ENCODE measurements at places on chromosomes 4 and X.

GRCh38 chrX:151505796-151506195 lies 57.7 kb upstream of the PASD1 start:
- peak; percentile 4 for DNase-seq

- DNase-seq: no peak
Observed at GRCh38 chr4:2482192-2482591, 13.3 kb downstream of the RNF4 start.

GRCh38 chr4:183347146-183347545 lies 24.9 kb upstream of the CLDN24 start:
- no peak for DNase-seq

DNA sequence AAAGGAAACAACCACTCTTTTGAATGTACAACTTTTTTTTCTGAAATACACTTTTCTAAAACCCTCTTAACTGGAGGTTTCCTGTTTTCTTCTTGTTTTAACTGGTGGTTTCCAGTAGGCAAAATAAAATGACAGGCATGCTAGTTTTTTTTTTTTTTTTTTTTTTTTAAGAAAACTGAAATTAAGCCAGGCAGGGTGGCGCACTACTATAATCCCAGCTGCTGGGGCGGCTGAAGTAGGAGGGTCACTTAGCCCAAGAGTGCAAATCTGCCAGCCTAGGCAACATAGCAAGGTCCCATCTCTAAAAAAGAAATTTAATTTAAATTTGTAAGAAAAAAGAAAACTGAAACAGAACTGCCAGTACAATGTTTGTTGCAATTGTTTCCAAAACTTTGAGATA lies 44.0 kb downstream of the TMEM144 start:
- no peak for DNase-seq

DNA sequence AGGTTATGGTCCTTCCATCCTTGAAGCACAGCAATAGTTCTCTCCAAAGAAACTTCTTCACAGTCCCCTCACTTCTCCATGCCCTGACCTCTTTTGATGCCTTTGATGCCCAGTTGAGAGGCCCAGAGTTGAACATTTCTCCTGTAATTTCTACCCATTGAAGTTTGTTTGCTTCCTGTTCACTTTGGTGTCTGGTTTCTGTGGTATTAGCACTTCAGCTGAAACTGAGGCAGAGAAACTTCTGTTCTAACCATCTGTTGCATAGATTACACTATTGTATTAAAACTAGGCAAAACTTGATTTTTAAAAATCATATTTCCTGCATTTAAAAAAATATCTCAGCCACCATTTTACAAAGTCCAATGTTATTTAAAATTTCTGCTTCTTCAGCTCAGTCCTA lies 89.8 kb upstream of the ADGRG2 start:
- no peak for DNase-seq

DNA sequence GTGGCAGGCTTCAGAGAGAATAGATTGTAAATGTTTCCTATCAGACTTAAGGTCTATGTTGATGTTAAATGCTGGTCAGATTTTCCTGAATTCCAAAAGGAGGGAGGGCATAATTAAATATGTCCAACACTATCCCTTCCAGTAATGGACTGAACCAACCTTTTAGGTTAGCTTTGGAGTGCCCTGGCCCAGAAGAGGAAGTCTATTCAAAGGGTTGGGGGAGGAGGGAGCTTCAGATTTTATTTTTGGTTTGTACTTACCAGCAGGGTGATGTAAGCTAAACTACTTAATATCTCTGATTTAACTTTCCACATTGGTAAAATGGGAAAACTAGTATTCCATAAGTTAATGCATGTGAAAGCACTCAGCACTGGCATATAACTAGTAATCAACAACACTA lies 91.1 kb downstream of the RBM46 start:
- no peak for DNase-seq

DNA sequence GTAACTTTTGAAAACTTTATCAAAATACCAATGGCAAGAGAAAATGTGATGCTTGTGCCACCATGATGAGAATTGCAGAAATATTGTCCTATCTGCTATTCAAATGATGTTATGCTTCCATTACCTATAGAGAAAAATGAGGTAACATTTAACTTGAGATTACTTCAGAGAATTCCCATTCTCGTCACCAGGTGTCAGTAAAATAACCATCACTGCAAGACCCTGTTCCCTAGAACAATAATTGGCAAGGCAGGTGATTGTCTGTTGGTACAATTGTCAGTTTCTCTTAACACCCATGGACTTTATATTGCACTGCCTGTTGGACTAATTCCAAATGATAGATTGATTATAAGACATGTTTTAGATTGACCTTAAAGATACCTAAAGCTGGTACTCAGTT lies 179.9 kb downstream of the GABRG1 start:
- no peak for DNase-seq

DNA sequence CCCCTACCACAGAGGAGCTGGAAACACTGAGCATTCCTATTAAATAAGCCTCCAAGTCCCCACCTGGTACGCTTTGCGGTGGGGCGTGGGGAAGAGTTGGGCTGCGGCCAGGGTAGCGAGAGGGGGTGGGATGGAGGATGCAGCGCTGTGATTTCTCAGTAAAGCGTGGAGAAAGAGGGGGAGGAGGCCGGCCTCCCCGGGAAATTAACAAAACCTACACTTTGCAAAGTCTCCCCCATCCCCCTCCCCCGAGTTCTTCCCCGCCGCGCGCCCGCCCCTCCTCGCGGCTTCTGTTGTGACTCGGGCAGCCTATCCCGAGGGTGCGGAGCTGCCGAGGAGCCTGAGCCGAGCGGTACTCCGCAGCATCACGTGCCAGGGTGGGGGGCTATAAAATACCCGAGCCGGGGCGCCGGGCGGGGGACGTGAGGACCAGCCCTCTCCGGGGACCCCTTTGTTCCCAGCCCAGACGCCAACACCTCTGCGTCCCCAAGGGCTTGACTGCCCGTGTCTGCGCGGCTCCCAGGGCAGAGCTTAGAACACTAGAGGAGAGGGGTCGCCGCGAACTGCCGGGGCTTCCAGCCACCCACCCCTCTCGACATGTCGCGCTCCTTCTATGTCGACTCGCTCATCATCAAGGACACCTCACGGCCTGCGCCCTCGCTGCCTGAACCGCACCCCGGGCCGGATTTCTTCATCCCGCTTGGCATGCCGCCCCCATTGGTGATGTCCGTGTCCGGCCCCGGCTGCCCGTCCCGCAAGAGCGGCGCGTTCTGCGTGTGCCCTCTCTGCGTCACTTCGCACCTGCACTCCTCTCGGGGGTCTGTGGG lies at the start of gene GSX2:
TSS of gene GSX2 (plus strand) at position 416 of the 827 bp plus-strand sequence. CDS start at position 598, 182 bp downstream.
- peak; percentile 72 for DNase-seq

GRCh38 chr4:185597532-185598188 lies 62.4 kb upstream of the PDLIM3 start:
- DNase-seq: peak; percentile 72

DNA sequence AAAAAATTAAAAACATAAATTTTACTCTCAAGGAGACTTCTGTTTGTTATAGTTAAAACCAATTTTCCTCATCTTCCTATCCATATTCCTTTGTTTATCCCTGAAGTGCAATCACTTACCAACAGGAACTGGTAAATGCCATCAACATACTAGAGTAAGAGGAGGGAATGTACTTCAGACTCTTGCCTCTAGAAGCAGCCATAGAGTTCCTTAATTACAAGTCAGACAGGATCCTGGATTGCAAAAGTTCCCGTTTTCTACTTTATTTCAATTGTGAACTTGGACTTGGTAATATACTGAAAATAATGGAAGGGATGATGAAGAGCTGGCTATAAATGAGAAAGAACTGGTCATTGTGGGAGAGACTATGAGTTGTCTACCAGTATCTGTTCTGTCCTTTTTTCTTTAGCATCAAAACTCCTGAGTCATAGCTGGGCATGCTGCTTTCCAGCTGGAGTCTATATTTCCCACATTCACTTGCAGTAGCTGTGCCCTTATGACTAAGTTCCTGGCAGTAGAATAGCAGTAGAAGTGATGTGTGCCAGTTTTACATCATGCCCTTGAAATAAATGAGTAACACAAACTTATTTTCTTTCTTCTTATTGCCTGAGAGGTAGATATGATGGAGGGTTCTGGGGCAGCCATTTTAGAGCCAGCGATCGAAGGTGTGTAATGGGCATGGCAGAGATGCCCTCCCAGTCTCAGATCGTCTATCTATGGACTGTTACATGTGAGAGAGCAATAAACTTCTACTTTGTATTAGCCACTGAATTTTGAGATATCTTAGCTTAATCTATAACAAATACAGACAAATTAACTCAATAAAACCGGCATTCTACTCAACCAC lies 26.8 kb upstream of the SPARCL1 start:
- DNase-seq: peak; percentile 41

GRCh38 chr4:622071-622995 lies 3.0 kb upstream of the PDE6B start:
- no peak for DNase-seq

GRCh38 chr4:128688846-128689437 lies 120.6 kb upstream of the JADE1 start:
- no peak for DNase-seq

- DNase-seq: no peak
Observed at GRCh38 chr4:26464420-26465095, 25.7 kb downstream of the CCKAR start.

DNA sequence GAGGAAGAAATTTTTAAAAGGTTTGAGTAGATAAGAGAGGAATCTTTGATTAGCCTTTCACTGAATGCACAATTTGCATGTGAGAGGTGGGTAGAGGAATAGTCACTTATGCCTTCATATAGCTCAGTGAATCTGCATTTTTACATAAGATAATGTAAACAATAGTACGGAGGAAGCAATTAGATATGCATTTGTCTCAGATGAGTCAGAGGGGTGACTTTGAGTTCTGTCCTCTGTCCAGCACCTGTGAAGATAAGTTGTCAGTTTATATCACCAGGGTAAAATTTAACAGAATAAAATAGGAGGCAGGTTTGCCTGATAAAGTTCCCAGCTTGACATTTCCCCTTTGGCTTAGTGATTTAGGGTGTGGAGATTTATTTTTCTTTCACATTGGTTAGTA lies 841.9 kb downstream of the PCDH18 start:
- DNase-seq: no peak

- DNase-seq: peak; percentile 50
Observed at GRCh38 chr4:48340276-48340964, 909 bp upstream of the SLAIN2 start.

DNA sequence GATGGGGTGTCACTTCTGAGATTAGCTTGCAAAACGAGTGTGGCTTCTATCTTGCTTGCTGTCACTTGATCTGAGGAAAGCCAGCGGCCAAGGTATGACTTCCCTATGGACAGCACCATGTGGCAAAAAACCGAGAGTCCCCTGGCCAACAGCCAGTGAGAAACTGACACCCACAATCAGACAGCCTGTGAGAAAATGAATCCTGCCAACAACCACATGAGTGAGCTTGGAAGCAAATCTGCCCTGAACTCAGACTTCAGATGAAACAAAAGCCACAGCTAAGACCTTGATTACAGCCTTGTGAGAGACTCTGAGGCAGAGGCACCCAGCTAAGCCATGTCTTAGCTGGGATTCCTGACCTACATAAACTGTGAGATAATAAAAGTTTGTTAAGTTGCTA lies 45.5 kb downstream of the PPP1R2C start:
- no peak for DNase-seq

DNA sequence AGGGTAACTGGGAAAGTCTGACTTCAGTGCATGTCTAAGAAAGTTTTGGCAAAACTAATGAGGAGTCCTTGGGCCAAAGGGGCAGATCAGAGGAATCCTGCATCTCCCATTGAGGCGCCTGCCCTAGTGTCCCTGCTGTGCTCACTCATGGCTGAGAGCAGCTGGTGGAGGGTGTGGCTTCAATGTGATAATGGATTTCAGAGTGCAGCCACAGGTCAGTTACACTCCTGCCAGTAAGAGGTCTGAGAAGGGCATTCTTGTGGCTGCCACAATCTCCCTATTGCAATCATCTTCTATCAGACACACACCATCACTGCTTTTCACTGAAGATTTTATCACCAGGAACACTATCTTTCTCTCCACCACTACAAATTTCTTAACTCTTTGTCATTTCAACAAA lies 457.1 kb downstream of the MID1IP1 start:
- no peak for DNase-seq

- DNase-seq: no peak
Observed at GRCh38 chrX:11787564-11787963, 29.5 kb downstream of the MSL3 start.

DNA sequence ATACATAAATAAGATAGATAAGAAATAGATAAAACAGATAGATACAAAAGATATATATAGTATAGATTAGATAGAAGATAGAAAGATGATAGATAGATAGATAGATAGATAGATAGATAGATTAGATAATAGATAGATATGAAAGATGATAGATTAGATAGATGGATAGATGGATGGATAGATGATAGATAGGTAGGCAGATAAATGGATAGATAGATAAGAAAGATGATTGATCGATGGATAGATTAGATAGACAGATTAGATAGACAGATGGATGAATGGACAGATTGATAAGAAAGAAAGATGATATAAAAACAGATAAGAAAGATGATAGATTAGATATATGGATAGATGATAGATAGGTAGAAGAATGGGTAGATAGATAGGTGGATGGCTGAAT lies 90.3 kb downstream of the SMIM20 start:
- no peak for DNase-seq

GRCh38 chr4:111991797-111992196 lies 153.5 kb upstream of the FAM241A start:
- DNase-seq: peak; percentile 65

GRCh38 chr4:114997576-114998247 lies 115.7 kb downstream of the NDST4 start:
- peak; percentile 6 for DNase-seq
